ENCODE measurements at places on chromosomes 1 and 21. TPM values are rescaled to one million over a fixed set of nuclear protein-coding genes. Genes with fewer than 3 reads are reported as not detected.

- H3K36me3 ChIP-seq, result no peaks in the 10 kb centered on the region
- H3K27ac ChIP-seq, result peak overlapping the region; percentile 96
- no peaks in the 10 kb centered on the region for H3K27me3 ChIP-seq
- peaks cover 23% of the 10 kb centered on the region for H3K4me1 ChIP-seq
- no peak overlapping the region for H3K4me3 ChIP-seq
These were observed 59.8 kb downstream of the FAAP20 start for GRCh38 chr1:2134621-2135307.

DNA sequence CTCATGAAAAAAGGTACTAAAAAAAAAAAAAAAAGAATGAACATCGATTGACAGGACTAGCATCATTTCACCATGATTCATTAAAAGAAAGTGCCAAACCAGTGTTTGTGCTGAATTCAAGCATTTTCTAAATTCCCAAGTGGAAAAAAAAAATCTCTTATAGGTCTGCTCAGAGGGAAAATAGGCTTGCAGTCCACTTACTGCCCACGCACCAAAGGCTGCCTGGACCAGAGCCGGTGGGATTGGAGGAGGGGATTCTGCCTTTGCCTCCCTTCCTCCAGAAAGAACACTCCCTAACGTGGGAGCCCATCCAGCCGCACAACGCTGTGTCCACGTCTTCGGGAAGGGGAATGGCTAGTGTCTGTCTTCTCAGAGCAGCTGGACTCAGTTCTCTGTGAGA, 5.5 kb upstream of the TRAPPC10 start:
- DNase-seq, result no peak
- no peaks in the 10 kb centered on the region for H3K4me1 ChIP-seq
- no peaks in the 10 kb centered on the region for H3K27me3 ChIP-seq
- no peaks in the 10 kb centered on the region for H3K36me3 ChIP-seq
- no peak overlapping the region for H3K4me3 ChIP-seq

DNA sequence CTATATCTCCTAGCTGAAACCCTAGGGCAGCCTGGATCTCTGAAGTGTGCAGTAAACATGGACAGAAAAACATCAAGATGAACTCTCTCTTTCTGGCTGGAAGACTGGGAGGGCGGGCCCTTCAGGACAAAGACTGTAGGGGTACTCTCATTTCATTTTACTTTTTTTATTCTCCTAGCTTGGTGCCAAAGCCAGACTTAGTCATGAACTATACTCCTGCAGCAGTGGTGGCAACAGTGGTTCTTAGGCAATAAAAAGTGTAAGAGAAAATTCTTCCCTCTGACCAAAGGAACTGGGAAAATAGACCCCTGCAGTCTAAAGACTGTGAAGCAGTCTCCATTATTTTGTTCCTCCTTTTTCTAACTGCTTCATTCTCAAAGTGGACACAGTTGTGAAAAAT, 213.8 kb upstream of the JUN start:
- peaks cover 3% of the 10 kb centered on the region for H3K4me1 ChIP-seq
- no peak overlapping the region for H3K4me3 ChIP-seq
- H3K27ac ChIP-seq, result no peak overlapping the region
- DNase-seq, result no peak

DNA sequence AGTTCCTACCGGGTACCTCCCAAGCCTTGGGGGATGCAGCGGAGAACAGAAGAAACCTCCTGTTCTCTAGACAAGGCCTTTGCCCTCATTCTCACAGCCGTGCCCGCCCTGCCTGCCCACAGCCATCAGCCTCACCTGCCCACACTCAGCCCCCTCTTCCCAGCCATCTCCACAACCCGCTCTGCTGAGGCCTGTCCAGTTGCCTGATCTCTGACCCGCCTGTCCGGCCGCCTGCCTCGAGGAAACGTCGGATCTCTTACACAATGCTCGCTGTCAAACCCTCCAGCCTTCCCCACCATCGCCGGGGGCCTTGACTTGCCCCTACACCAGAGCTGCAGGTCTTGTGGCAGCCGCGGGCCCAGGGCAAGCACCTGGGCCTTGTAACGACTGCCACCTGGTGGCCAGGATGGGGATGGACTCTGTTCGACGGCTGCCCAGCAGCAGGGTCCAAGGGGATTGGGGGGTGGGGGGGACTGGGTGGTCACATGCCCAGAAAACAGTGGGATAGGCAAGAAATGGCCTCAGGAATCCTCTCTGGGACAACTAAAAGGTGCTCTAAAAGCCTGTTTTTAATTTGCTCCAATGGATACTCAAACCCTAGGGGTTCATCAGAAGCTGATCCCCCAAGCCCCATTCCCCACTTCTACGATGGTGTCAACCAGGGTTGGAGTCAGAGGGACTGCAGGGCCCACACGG, 31.0 kb downstream of the SLC45A1 start:
- no peak overlapping the region for H3K4me3 ChIP-seq
- no peak overlapping the region for H3K27ac ChIP-seq
- H3K36me3 ChIP-seq, result peaks cover 6% of the 10 kb centered on the region

Gene PPP1R12B
- 340 TPM for total RNA-seq

DNA sequence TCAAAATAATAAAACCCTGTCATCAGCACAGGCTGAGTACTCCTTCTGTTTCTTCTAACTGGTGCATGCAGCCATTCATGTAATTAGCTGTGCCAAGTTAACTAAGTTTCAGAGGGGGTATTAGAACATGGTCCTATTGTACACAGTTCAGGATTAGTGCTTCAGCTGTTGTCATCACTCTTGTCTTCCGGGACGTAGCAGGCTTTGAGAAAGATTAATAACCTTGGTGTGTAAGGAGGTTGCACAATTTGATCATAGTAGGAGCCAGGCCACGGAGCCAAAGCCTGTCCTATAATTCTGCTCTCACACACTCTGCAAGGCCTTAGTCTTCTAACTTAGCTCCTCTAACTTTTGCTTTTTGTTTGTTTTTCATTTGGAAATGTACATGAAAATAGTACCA, 44.7 kb downstream of the PTGFRN start:
- peaks cover 35% of the 10 kb centered on the region for H3K4me1 ChIP-seq
- H3K27ac ChIP-seq, result no peak overlapping the region
- H3K4me3 ChIP-seq, result no peak overlapping the region
- peaks cover 5% of the 10 kb centered on the region for H3K36me3 ChIP-seq

Gene FH
- 96.9 TPM for total RNA-seq

DNA sequence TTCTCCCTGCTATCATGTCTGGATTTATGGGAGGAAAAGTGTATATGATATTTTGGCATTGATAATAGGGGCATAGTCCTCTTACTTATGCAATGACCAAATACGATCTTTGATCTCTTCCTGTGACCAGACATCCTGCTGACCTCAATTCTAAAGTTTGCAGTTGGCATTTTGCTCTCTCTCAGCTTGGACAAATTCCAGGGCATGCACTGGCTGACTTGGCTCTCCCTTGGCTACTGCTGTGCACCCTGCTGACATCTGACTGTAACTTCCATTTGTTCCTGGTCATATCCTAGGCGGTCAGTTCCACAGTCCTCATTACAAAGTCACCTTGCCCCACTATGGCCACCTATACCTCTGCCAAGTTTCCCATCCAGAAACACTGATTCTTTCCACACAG, 380.7 kb upstream of the NR5A2 start:
- H3K4me1 ChIP-seq, result no peaks in the 10 kb centered on the region
- no peaks in the 10 kb centered on the region for H3K36me3 ChIP-seq
- H3K27me3 ChIP-seq, result no peaks in the 10 kb centered on the region
- no peak overlapping the region for H3K27ac ChIP-seq
- DNase-seq, result no peak
- H3K4me3 ChIP-seq, result no peak overlapping the region

GRCh38 chr1:171248302-171248701, at the start of gene FMO1:
TSS of gene FMO1 (plus strand) at chr1:171248494. CDS start at chr1:171258088, 9,594 bp downstream.
- H3K27ac ChIP-seq, result no peak within 1 kb of the TSS
- H3K4me3 ChIP-seq, result no peak within 1 kb of the TSS
- DNase-seq, result no peak
- H3K36me3 ChIP-seq, result no peaks in the 10 kb centered on the region
